ENCODE measurements at places on chromosomes 13 and 19.

DNA sequence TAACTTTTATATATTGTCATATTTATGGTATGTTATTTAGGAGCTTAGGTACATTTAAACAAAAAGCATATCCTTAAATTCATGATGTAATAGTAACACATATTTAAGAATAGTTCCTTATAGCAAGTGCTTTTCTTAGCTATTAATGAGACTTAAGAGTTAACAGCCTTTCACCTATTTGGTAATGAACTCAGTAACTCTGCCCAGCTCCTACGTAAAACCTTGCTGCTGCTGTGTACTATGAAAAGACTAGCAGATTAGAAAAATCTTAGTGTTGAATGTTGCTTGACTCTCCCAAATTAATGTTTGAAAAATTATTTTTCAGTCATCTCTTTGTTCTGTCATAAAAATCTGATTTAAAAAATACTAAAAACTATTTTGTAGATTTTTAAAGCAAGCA lies 6.9 kb downstream of the GPR180 start:
- DNase-seq, result no peak

- DNase-seq, result no peak
These were observed 41.6 kb upstream of the ZNF14 start for GRCh38 chr19:19774354-19775033.

DNA sequence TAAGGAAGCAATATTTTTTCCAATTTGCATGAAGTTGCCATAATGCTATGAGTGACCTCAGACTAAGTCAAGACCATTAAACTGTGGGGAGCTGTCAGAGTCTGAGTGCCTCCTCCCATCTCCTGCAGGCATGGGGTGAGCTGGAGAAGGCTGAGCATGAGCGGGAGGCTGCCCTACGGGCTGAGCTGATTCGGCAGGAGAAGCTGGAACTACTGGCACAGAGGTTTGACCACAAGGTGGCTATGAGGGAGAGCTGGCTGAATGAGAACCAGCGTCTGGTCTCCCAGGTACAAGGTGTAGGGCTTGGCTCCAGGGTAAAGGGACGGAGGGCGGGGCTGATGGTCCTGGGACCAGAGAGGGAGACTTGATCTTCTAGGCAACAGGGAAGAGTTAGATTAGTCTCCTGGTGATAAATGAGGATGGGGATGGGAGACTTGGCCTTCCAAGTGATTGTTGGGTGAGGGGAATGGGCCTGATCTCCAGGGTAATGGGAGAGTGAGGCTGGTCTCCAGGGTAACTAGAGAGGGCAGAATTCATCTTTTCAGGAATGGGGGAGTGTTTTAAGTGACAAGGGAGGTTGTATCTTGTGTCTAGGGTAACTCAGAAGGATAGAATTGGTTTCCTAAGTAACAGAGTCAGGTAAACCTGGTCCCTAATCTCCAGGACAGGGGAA lies 36.0 kb downstream of the SPTBN4 start:
- DNase-seq, result no peak

GRCh38 chr13:50588491-50589130 lies 254.9 kb downstream of the DLEU7 start:
- DNase-seq, result no peak

DNA sequence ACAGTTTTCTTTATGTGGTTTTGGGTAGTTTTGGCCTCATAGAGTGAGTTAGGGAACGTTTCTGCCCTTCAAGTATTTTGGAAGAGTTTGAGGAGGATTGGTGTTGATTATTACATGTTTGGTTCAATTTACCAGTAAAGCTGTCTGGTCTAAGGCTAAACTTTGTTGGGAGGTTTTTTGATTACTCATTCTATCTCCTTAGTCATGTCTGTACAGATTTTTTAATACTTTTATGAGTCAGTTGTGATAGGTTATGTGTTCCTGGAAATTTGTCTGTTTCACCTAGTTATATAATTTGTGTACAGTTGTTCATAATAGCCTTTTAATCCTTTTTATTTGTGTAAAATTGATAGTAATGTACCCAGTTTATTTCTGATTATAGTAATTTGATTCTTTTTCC lies 20.4 kb downstream of the RNF17 start:
- DNase-seq, result no peak
